ENCODE measurements at places on chromosomes 7 and 10. TPM values are rescaled to one million over a fixed set of nuclear protein-coding genes. Genes with fewer than 3 reads are reported as not detected.

Gene TAS2R60
- total RNA-seq, result not detected

Gene METTL27
- total RNA-seq, result 0.46 TPM

Gene XRCC2
- 4.6 TPM for total RNA-seq

Gene DPYSL4
- 50.3 TPM for total RNA-seq

Gene TRIM24
- 45.0 TPM for total RNA-seq

Gene MPLKIP
- 8.3 TPM for total RNA-seq

Gene LRRD1
- total RNA-seq, result 0.92 TPM

Gene SORBS1
- total RNA-seq, result 90.7 TPM

Gene TYW1B
- 2.8 TPM for total RNA-seq

Gene LRGUK
- 11.8 TPM for total RNA-seq

Gene NUP205
- 44.5 TPM for total RNA-seq

Gene SEMA3D
- 10.1 TPM for total RNA-seq

Gene PIK3AP1
- 9.7 TPM for total RNA-seq

Gene PTPRN2
- total RNA-seq, result 84.9 TPM

Gene MBL2
- total RNA-seq, result not detected

Gene ATRNL1
- total RNA-seq, result 592 TPM

Gene GDF2
- 0.23 TPM for total RNA-seq

Gene FASTK
- total RNA-seq, result 35.5 TPM

Gene COX15
- total RNA-seq, result 45.2 TPM

Gene NME8
- not detected for total RNA-seq

Gene JMJD1C
- 131 TPM for total RNA-seq
